ENCODE measurements at places on chromosomes 2 and 18.

GRCh38 chr2:236693531-236693930 lies 123.9 kb downstream of the ACKR3 start:
- DNase-seq: no peak

- no peak for DNase-seq
Observed at GRCh38 chr2:74033375-74033774, 48.7 kb downstream of the TET3 start.

- no peak for DNase-seq
Observed at GRCh38 chr2:223959688-223960087, 2.4 kb downstream of the MRPL44 start.

DNA sequence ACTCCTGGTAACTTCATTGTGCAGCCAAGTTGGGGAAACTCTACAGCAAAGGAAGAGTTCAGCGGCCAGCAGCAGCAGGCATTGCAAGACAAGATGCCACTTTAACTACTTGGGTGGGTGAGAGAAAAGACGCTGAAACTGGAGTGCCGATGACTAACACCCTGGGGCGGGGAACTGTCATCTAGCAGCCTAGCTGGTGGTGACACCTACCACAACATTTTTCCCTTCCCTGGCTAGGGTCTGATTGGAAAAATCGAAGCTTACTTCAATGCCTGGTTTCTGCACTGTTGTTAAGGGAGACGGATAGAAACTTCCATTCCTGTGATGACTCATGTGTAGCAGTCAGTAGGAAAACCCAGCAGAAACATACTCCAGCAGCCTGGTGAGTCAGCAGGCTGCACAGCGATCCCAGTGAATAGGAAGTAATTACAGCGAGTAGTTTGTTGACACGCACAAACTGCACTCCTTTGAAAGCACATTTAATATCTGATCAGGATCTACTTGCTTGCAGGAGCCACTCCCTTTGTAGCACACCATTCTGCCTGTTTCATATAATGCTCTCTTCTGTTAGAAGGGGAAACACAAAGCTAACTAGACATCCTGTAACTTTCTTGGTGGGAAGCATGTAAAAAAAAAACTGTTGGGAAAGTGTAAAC lies 62.1 kb upstream of the MAPRE2 start:
- peak; percentile 98 for DNase-seq

GRCh38 chr2:45771261-45771660 lies 119.8 kb downstream of the PRKCE start:
- DNase-seq: no peak

DNA sequence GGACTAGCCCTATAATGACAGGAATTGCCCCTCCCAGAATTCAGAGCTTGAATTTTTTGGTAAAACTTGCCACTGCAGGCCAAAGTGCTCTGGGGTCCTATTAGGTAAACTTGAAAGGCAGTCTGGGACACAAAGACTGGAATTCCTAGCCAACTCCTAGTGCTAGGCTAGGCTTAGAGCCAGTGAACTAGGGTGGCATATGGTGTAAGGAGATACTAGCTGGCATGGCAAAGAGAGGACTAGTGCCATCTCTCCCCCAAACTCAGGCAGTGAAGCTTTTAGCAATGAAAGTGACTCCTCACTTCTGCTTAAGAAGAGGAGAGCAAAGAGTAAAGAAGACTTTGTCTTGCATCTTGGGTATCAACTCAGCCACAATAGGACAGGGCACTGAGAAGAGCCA lies 410.5 kb upstream of the CNTNAP5 start:
- DNase-seq: no peak

DNA sequence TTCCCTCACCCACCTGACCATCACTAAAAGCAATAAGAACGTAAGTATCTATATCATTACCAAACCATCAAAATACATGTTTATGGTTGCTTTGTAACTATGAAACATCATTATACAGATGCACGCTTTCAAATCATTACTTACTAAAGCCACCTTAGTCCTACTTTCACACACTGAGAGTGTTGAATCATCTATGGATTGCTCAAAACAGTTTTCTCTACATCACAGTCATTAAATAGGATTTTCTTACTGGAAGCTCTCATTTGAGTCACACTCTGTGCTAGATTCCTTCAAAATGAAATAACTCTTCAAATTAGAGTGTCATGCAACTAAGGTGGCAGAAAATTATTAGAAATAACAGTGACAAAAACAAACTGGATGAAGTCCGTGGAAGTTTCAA lies 878.4 kb downstream of the CPS1 start:
- DNase-seq: no peak

GRCh38 chr2:18505703-18506341 lies 54.6 kb downstream of the RDH14 start:
- no peak for DNase-seq

DNA sequence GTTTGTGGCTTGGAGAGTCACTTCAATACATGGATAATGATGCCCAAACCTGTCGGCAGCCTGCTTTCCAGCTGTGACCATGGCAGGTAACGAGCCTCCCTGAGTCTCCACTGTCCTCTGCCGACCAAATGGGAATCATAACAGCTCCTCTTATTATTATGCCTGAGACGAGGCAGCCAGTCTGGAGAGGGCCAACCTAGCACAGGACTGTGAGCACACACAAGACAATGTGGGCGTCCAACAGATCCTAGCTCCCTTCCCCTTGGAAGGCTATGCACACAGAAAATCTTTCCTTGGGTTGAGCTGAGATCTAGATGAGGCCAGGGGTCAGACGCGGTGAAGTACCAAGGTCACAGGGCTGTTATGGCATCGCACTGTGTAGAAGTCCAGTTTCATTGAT lies 890 bp upstream of the SLC4A3 start:
- no peak for DNase-seq

DNA sequence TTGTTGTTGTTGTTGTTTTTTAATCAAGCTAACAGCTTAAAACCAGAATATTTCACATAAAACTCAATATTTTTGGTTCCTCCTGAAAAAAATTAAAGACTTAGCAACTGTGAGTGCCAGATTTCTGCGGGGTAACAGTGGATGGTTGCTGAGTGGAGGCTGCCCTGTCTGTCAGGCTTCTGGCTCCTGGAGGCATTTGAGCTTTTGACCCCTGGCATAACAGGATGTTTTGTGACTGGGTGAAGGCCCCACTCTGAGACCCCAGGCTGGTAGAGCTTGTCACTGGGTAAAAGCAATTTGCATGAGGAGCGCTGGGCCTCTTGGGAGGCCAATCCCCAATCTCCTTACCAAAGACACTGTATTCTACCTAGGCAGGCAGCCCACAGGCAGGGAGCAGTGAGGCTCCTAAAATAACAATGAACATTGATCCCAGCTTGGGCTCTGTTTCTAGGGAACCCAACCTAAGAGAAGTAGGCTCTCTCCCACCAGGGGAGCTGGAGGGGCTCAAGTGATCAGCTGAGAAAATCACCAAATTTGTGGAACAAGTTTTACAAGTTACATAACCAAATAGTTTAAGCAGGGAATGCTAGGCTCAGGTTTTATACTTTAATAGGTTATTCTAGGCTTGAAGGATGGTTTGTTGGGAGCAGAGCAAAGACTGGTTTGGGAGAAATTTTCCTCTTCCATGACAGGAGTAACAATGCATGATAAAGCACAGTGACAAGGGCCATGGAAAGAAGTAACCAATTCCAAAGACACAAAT lies 5.9 kb upstream of the SPRED2 start:
- no peak for DNase-seq

- DNase-seq: peak; percentile 49
Observed at GRCh38 chr18:13629841-13630715, 96.3 kb downstream of the FAM210A start.

DNA sequence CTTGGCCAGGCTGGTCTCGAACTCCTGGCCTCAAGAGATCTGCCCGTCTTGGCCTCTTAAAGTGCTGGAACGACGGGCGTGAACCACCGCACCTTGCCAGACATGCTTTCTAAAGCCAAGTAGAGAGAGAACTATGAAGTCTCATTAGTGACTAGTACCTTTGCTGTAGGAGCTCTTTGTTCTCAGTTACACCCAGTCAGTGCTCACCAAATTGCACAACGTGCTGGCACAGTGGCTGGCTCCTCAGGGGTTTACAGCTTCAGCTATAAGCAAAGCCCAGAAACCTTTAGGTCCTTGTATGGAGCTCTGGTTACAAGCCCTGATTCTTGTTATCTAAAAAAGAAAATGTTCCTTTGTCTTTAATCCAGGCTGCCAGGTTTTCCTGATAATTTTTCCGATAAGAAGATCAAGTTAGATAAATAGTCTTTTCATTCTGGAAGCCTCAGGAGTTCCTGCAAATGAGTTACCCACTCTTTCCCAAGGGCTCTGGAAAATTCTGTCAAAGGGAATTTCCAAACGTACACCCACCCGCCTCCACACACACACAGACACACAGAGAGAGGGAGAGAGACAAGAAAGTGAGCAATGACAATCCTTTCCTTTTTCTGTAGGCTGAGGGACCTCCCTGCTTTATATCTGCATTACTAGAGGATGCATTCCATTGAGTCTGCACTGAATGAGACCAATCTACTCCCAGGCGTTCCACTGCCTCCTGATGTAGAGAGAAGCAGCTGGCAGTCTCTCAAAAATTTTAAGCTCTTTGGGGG lies 100.2 kb upstream of the CSRNP3 start:
- DNase-seq: no peak

- DNase-seq: no peak
Observed at GRCh38 chr2:26000561-26001082, 18.3 kb upstream of the KIF3C start.

GRCh38 chr2:11683966-11684365 lies 14.0 kb upstream of the NTSR2 start:
- DNase-seq: no peak

DNA sequence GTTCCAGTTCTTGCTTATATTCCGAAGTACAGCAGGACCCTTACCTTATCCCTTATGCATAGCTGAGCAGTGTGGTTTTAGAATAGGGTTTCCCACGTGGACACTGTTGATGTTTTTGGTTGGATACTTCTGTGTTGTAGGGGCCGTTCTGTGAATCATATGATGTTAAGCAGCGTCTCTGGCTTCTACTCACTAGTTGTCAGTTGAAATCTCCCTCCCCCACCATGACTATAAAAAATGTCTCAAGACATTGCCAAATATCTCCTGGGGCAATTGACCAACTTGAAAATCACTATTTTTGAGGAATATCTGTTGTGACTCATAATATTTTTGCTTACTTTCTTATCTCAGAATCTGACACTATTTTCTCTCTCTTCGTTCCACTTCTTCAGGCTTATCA lies 713.7 kb downstream of the TSN start:
- no peak for DNase-seq

GRCh38 chr2:64767670-64768468 lies 114.2 kb upstream of the SERTAD2 start:
- peak; percentile 41 for DNase-seq

DNA sequence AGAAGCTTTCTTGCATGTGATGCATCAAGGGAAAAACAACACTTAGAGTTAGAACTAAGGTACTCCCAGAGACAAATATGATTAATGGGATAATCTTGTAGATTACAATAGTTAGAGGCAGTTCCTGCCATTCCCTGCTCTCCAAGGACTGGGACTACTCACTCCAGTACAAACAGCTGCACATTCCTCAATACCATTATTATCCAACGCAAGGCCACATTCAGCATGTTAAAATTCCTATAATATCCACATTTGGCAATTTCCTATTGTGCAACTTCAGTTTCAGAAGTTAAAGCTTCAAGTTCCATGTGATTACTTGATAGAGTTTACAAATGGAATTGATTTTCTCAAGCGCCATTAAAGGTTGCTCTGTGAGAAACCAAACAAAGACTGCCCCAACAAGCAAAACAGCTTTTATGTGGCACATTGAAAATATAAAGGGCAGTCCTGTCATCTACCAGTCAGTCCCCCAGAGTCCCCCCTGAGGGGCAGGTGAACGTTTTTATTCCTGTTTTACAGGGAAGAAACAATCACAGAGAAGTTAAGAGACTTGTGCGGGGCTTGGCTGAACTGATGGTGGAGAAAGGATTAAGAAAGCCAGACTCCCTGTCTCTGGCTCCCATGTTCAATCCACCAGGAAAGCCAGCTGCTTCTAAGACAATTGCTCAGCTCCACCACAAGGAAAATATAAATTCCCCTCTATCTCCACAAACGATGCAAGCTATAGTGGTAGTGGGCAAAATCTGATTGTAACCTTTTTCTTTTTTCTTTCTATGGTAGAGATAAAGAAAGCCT lies 72.6 kb downstream of the TXNL1 start:
- no peak for DNase-seq

DNA sequence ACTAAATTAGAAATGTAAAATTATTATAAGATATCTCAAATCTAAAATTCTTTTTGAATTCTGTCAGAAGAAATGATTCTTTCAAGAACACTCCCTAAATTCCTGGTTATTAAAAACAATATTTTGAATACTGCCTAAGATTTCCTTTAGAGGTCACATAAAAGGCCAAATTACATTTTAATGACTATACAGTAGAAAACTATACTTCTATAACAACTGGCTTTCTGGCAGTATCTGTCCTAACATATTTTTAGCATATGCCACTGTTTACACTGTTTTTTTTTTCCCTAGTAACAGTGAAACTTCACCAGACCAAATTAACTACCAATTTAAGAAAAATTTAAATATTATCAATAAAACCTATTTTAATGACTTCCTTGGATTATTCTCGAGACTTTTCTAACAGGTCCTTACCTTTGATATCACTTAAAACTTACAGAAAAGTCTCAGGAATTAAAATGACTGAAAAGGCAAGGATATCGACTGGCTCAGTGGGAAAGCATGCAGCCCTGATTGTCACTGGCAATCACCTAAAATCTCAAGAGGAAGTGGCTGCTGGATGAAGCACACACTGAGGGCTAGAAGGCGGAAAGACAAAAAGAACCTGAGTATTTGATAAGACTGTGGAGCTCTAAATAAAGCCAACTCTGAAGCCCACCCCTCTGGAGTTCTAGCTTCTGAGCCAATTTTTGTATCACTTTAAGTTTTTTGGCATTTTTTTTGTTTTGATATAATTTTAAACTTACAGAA lies 59.6 kb downstream of the SPIRE1 start:
- DNase-seq: peak; percentile 13

DNA sequence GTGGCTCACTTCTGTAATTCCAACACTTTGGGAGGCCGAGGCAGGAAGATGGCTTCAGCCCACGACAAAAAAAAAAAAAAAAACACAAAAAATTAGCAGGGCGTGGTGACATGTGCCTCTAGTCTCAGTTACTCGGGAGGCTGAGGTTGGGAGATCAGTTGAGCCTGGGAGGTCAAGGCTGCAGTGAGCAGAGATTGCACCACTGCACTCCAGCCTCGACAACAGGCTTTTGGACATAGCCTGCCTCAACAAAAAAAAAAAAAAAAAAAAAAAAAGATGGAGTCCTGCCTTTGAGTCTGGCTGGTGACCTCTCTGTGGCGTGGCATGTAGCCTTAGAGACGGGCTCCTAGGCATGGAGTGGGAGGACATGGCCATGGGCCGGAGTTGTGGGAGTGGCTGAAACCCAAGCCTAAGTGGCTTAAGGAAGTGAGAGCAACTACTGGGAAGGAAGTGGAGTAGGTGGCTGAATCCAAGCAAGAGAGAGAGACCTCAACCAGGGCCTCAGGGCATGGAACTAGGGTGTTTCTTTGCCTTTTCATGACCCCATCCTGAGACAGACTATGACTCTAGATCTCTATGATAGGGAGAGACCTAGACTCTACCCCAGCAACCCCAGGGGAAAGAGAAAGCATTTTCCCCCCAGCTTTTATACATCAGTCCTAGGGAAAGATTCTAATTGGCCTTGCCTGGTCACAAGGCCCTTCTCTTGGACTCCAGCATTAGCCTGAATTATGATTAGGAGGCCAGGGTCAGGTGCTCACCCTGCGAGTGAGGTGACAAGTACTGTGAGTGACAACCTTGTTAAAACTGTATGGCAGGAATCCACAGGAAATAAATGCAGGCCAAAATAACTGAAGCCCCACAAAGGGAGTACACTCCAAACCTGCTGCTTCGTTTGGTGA lies 34.2 kb downstream of the NPAS2 start:
- no peak for DNase-seq
